ENCODE measurements at places on chromosomes 12 and 14.

- DNase-seq: no peak
These were observed 149.2 kb upstream of the FUT8 start for GRCh38 chr14:65263177-65263788.

GRCh38 chr14:55976219-55976618, 142.0 kb upstream of the PELI2 start:
- DNase-seq: no peak

- no peak for DNase-seq
These were observed 15.9 kb downstream of the KRT85 start for GRCh38 chr12:52351196-52352059.

GRCh38 chr14:54568821-54569595, 2.1 kb downstream of the SAMD4A start:
- DNase-seq: no peak

GRCh38 chr12:56208006-56208405, 13.7 kb downstream of the RNF41 start:
- no peak for DNase-seq

- DNase-seq: no peak
These were observed 556.7 kb upstream of the FBXO33 start for GRCh38 chr14:39988939-39989338.

DNA sequence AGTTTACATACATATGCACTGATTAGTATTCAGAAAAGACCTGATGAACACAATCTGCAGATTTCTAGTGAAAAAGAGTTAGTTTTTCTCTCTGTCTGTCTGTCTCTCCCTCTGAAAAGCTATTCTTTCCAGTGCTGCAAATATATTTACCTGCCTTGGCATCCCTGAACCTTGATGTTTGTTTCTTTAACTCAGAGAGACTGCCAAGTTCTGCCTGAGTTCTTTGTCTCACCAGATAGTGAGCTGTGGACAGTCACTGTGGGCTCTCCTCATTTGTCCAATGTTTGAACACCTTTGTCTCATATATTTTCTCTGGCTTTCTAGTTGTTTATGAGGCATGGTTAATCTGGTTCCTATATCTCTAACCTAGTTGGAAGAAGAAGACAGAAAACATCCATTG, 250.4 kb downstream of the SOX5 start:
- no peak for DNase-seq

DNA sequence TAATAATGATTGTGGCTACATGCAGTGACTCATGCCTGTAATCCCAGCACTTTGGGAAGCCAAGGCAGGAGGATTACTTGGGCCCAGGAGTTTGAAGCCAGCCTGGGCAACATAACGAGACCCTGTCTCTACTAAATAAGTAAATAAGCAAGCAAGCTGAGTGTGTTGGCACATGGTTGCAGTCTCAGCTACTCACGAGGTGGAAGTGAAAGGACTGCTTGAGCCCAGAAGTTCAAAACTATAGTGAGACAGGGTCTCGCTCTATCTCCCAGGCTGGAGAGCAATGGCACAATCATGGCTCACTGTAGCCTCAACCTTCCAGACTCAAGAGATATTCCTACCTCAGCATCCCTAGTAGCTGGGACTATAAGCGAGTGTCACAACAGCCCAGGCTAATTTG, 64.7 kb downstream of the RPS6KA5 start:
- no peak for DNase-seq

Data from cortex of kidney (tissue), 1 donor.